M059J (cell line): ENCODE measurements at places on chromosomes 3 and 15.

GRCh38 chr3:188197388-188197847, 43.5 kb downstream of the LPP start:
- peak; percentile 96 for DNase-seq

GRCh38 chr3:150054635-150055034, 83.9 kb upstream of the PFN2 start:
- no peak for DNase-seq

GRCh38 chr15:90422043-90422442, 34.0 kb downstream of the IQGAP1 start:
- DNase-seq = no peak

- peak; percentile 95 for DNase-seq
These were observed 30.7 kb upstream of the ANPEP start for GRCh38 chr15:89845305-89845893.

GRCh38 chr3:126064627-126065258, 19.2 kb downstream of the SLC41A3 start:
- DNase-seq = no peak

GRCh38 chr15:77482570-77482969, 61.9 kb downstream of the HMG20A start:
- DNase-seq = peak; percentile 89

DNA sequence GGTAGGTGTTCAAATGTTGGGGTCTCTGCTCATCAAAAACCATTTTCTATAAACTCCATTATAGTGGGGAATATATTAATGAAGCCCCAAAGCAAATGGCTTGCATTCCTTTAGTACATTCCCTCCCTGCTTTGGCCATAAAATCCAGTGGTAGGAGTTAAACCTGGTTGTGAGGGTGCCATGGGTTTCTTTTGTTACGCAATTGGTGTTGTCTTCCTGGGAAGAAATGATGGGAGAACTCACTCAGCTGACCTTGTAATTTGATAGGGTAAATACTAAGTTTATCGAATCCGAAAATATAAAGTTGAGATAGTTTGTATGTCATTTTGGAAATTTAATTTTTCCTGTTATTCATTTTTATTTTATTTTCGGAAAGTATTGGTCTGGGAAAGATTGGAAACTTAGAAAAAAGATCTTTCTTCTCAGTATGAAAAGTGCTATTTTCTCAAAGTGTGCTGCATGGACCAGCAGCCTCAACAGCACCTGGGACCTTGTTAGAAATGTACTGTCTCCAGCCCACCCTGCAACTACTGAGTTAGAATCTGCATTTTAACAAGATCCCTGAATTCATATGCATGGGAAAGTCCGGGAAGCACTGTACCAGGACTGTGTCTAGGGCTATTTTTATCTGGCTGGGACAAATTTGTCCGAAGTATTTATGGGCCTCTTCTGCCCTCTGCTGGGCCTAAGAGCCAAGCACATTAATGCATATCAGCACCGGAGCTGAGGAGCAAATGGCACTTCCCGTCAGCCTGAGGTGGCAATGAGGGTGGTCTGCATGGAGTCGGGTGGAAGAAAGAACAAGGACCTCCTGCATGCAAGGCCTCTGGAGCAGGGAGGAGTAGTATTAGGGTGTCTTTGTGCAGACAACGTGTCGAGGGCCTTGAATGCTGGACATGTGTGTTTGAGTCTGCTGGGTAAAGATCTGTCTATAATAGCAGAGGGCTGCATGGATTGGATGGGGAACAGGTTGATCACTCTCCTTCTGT, 54.7 kb downstream of the FAM81A start:
- DNase-seq = peak; percentile 68

- DNase-seq = no peak
These were observed 72.0 kb upstream of the BLM start for GRCh38 chr15:90644952-90645725.

DNA sequence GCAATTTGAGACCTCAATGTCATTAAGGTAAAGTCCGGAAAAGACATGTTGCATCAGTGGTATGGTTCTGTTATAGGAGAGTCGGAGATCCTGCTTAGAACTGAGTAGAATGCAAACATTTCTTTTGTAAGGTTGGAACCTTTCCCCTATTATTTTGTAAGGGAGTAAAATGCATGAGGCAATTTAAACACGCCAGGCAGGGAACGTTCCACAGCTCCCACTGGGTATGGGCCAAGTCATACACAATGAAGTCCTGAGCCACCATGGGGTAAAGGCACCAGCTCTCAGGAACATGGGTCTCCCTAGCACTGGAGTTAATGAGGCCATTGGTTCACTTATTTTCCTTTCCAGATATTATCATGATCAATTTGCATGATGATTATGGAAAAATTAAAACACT, 116.6 kb upstream of the NR2F2 start:
- DNase-seq = no peak

DNA sequence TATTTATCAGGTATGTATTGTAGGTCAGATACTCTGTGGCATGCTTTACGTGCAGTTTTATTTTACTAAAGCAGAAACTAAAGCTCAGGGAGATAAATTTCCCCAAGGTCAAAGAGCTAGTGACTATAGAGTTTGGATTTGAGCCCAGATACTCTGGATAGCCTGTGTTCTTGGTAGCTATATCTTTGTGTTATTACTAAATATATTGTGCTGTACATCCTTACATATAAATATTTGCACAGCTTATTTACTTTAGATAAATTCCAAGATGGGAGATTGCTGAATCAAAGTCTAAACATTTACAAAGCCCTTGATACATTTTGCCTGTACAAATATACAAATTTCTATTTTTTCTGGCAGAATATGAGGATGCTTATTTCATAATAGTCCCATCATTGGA, 660.9 kb upstream of the NAALADL2 start:
- no peak for DNase-seq

- DNase-seq = no peak
These were observed 39.2 kb downstream of the GOLGB1 start for GRCh38 chr3:121710347-121710746.

DNA sequence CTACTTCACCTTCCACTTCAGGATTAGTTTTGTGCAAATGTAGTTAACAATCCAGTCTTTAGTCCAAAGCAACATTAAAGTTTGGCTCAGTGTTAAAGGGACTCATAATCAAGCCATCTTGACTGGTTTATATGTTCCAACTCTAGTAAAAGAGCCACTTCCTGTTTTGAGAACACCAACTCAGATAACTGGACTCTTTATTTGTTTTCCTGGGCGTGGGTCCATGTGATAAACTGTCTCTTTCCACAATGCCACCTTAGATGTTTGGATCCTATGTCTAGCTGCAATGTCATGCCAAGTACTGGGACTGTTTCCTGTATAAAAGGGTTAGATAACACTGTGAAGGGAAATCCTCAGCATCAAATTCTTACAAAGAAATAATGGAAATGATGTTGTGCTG, 545.0 kb downstream of the PYDC2 start:
- peak; percentile 82 for DNase-seq

GRCh38 chr15:27826411-27826810, 272.7 kb downstream of the OCA2 start:
- no peak for DNase-seq

GRCh38 chr3:175869404-175869803, 1010.3 kb downstream of the NAALADL2 start:
- peak; percentile 13 for DNase-seq

GRCh38 chr3:31142139-31142538, 247.7 kb upstream of the GADL1 start:
- no peak for DNase-seq

DNA sequence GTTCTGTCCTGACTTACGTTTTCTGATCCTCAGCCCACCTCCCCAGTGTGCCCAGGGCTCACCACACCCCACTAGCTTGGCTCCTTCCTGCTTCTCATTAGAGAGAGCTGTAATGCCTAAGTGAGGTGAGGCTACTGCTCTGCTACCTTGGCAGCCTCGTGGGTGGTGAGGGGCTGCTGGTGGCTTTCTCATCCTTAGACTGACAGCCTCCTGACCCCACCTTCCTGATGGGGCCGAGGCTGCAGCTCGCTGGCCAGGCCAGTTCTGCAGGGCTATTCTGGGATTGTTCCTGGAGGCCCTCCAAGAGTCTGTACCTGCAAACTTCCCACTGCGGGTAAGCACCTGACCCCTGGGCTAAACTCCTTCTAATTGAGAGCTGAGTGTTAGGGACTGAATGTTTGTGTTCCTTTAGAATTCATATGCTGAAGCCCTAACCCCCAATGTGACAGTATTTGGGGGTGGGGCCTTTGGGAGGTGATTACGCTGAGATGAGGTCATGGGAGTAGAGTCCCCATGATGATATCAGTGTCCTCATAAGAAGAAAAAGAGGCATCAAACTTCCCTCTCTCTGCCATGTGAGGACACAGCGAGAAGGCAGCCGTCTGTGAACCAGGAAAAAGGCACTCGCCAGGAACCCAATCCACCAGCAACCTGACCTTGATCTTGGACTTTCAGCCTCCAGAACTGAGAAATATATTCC, 38.1 kb upstream of the IQSEC1 start:
- no peak for DNase-seq

DNA sequence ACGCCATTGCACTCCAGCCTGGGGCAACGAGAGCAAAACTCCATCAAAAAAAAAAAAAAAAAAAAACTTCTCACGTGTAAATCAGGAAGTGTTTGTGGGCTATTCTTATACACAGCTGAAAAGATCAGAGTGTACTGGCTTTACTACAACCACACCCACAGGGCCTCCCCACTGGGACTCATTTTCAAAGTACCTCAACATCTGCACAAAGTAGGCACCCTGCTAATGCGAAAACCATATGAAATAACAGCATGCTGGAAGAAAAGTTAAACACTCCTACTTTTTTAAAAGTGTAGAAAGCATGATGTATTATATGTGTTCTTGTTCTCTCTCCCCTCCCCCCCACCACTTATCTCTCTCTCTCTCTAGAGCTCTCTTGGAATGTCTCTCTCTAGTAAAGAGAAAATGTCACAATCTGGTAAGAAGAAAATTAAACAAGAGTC, 11.1 kb downstream of the UACA start:
- DNase-seq = no peak

GRCh38 chr3:122298239-122298638, 26.8 kb upstream of the CSTA start:
- no peak for DNase-seq

DNA sequence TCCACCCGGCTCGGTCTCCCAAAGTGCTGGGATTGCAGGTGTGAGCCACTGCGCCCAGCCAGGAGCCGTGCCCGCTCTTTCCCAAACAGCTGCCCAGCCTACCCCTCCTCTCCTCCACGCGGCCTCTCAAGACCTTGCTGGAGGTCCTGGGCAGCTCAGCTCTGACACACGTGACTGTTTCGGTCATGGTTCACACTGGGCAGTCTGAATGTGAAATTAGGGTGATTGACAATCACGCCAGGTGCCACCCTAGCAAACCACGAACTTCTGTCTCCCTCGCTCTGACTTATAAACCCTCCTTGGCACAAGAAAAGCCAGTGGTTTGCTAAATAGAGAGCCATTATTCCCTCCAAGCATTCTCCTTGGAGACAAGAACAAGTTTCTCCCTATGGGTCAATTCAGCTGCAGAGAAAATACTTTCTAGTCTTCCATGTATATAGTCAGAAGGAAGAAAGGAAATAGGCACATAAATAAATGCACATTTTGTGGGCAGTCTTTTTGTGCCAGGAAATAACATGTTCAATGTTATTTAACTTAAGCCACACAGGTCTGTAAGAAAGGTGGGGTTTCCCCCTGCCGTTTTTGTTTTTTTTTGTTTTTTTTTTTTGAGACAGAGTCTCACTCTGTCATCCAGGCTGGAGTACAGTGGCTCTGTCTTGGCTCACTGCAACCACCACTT, 121.9 kb upstream of the MEF2A start:
- DNase-seq = no peak

GRCh38 chr3:9901967-9902366, 681 bp upstream of the IL17RE start:
- DNase-seq = no peak

- DNase-seq = no peak
These were observed 522.2 kb downstream of the ROBO2 start for GRCh38 chr3:77562089-77562488.

DNA sequence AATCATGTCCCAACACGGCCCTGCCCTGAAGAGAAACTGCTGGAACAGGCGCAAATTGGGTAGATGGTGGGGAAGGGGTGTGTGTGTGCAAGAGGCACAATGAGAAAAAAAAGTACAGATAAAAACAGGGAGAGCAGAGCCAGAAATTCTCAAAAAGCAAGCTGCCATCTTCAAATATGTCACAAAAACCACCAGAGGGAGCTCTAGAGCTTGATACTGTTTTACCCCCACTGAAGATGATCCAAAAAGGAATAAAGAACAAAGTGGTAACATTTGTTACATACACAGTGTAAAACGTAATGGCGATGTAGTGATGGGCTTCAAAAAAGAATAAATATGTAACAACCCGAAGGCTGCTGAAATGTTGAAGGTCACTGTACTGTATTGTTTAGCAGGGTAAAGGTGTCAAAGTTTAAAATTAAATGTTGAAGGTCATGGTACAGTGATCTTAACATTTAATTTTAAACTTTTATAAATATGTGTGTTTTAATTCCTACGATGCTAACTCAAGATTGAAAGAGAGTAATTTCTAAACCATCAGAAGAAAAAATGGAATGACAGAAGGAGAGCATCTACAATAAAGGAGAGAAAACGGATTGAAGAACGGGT, 6.0 kb downstream of the SNRPA1 start:
- peak; percentile 46 for DNase-seq

DNA sequence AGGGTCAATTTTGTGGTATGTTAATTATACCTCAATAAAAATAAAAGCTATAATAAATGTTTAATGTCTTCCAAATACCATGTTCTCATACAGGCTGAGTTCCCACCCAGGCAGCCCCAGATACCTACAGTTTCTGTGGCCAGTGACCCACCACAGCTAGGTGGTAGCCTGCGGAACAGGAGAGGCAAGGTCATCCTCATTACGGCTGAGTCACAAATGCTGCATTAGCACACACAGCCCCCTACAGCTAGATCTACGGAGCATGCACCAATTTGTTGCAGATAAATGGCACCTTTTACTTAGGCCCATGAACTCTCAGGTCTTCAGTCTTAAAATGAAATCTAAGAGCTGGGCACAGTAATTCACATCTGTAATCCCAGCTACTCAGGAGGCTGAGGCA, 5.1 kb downstream of the SPATA12 start:
- DNase-seq = peak; percentile 78
